ENCODE measurements at places on chromosomes 16 and 17.
A peak's percentile ranks its signal among the peaks of the same experiment; 100 is the strongest.

- no peak for DNase-seq
These were observed 239.4 kb downstream of the MRTFB start for GRCh38 chr16:14310519-14310991.

DNA sequence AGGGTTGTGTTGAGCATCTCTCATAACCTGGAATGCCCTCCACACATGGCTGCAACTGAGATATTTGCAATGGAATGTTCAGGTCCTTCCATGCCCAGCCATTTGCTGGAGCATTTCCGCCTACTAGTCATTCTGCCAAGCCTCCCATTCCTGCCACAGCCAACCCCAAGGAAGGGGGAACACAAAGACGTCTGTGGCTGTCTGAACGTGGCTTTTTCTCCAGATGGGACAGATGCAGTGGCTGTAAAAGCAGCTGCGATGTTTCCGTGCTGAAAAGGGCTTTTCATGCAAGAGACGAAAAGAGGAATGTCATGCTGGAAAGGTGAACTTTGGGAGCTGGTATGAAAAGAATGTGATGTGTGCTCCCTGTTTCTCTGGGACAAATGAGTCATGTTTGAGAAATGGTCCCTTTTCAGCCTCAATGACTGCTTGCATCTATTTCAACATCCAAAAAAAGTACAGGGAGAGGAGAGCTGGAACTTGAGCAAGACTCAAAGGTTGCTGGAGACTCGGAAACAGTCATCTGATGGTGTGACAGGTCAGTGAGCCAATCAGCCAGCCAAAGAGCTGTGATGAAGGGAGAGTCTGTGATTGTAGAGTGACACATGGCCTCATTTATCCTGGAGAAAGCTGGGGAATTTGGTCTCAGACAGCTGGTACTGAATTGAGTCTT lies 208.9 kb downstream of the SHISA9 start:
- no peak for DNase-seq

DNA sequence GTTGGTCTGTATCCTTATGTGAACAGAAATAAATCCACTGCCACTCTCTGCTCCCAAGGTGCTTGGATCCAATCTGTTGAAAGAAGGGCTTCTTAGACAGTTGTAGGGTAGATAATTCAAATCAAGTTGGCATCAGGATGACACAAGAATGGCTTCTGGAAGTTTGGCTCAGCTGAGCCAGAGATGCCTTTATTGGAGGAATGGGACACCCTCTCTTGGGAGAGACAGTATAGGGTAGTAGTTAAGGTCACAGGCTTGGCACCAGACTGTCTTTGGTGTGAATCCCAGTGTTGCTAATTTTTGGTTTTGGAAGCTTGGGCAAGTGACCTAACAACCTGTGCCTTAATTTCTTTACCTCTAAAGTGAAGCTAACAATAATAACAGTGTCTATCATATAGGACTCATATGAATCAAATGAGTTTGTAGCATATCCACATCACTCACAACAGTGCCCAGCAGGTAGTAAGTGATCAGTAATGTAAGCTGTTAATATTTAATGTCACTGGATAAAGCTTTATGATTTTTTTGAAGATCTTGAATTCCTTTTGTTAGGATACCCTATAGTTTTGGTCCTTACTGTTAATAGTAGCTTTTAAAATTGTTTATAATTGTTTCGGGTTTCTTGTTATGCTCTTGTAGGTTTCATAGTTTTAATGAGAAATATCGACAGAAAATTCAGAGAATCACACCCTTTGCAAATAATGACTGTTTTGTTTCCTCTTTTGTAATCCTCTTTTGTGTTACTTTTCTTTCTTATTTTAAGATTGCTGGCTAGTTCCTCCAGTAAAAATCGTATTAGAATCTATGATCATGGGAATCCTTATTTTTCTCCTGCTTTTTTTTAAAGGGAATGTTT lies 19.1 kb downstream of the ZNRF1 start:
- no peak for DNase-seq

DNA sequence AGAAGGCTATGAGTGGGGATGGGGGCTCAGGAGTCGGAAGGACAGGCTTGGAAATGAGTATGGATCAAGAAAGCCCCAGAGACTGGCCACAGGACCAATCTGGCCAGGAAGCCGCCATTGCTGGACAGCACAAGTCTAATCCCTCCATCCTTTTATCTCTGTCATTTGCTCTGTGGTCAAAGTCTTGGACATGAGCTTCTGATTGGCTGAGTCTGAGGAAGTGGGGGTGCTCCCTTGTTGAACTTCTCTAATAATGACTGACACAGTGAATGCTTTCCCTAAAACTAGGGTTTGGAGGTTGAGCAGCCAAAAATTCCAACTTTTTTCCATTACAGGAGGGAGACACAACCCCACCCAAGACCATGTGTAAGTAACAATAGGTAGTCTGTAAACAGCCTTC lies 97.4 kb downstream of the MARF1 start:
- DNase-seq = no peak

- no peak for DNase-seq
These were observed 47.6 kb downstream of the NLRC5 start for GRCh38 chr16:57036945-57037344.

DNA sequence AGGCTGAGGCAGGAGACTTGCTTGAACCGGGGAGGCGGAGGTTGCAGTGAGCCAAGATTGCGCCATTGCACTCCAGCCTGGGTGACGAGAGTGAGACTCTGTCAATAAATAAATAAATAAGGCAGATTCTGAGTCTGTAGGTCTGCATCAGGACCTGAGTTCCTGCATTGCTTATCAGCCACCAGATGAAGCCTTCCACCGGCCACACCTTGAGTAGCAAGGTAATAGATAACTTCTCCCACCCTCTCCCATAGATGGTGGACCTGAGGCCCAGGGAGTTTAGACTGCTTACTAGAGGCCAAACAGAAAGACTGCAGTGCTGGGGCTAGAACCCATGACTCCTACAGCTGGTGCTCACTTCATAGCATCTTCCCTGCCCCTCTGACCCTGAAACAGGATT lies 22.1 kb downstream of the ZP2 start:
- no peak for DNase-seq

DNA sequence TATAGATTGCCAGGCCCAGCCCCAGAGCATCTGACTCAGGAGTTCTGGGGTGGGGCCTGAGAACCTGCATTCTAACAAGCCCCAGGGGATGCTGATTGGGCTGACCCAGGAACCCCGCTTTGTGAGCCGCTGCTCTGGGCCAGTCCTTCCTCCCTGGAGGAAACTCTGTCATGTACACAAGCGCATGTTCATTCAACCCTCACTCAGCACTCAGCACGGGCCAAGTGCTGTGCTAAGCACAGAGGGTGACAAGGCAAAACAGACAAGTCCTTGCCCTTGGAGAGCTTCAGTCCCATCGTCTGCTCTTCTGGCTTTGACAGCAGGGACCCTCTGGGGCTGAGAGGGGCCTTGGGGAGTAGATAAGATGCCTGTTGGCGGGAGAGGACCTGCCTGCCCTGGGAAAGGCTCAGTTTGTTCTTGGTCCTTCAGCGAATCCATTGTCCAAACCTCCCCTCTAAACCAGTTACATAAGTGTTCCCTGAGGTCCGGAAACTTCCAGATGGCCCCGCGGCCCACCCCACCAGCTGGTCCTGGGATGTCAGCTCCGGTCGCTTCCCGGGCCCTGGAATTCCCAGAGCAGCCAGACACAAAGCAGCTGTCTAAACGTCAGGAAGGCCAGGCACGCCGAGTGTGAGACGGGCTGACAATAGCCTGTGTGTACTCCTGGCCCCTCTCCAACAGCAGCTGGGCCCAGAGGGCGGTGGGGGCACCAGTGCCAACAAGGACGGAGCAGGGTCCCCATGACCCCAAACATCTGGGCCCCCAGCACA lies 88.8 kb downstream of the ZDHHC7 start:
- DNase-seq = peak; percentile 64

- no peak for DNase-seq
These were observed 241.0 kb downstream of the XYLT1 start for GRCh38 chr16:17229766-17230165.

DNA sequence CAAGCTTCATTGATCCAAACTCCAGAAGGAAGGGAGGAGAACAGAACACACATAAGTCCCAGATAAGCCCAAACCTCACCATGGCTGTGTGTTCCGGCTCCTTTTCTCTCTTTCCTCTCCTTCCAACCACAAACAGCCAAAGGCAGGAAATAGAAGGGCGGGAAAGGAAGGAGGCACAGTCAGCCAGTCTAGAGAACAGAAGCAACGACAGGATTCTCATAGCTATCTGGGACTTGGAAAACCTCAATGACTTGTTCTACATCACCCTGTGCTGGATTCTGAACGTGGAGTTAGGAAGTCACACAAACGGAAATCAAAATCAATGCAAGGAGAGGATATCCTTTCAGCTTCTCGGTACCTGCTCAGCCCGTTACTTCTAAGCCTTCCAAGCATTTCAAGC lies 9.0 kb downstream of the CRK start:
- peak; percentile 82 for DNase-seq

- peak; percentile 69 for DNase-seq
These were observed 204.9 kb downstream of the PRKCA start for GRCh38 chr17:66507103-66507923.

- peak; percentile 77 for DNase-seq
These were observed 31.3 kb downstream of the ZCCHC14 start for GRCh38 chr16:87461466-87461991.

DNA sequence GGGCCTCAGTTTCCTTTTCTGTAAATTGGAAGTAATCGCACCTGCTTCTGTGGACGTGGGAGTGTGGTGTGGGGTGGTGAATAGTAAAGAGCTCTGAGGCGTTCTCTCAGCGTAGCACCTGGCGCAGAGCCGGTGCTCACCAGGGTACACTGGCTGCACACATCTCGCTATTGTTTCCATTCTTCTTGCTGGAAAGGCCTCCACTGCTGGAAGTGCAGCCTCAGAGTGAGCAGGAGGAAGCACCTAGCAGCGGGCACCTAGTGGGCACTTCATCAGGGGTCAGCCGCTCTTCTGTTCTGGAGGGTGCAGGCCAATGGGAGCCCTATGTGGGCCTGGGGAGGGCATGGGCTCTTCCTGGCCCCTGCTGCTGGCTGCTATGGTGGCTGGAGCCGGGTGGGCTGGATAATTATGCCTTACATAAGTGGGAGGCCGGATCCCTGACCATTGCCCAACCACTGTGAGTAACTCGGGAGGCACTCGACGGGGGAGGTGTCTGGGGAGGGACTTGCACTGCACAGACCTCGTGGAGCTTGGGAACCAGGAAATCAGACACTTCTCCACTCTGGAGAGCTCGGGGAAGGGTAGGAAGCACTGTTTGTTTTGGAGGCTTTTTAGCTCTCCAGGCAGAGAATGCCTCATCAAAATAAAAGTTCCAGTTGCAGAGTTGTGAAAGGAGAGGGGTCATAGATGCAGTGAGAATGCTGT lies 1.7 kb downstream of the MAP2K3 start:
- DNase-seq = peak; percentile 94

GRCh38 chr16:3149630-3150345 lies 15.0 kb downstream of the ZNF213 start:
- DNase-seq = peak; percentile 64

GRCh38 chr16:26204138-26204537 lies 512.4 kb downstream of the HS3ST4 start:
- DNase-seq = no peak

- DNase-seq = peak; percentile 27
These were observed 100.7 kb downstream of the LYRM1 start for GRCh38 chr16:21001262-21001661.

- DNase-seq = no peak
These were observed 281.5 kb downstream of the SNX29 start for GRCh38 chr16:12257926-12258561.

- DNase-seq = no peak
These were observed 234.6 kb downstream of the MSI2 start for GRCh38 chr17:57490890-57491289.

DNA sequence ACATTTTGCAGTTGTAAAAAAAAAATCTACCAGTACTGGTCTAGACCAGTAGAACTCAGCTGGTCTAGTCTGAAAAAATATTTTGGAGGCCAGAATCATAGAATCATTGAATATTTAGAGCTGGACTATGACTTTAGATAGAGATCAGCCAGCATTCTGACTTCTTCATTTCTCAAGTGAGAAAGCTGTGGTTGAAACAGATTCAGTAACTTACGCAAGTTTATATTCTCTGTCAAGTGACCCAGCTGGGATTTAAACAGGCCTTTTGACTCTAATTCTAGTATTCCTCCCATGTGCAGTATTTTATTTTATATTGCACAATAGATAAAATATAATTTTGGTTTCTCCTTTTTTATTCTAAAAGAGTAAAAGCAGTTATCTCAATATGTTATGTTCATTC lies 4.9 kb downstream of the TNRC6A start:
- DNase-seq = no peak

DNA sequence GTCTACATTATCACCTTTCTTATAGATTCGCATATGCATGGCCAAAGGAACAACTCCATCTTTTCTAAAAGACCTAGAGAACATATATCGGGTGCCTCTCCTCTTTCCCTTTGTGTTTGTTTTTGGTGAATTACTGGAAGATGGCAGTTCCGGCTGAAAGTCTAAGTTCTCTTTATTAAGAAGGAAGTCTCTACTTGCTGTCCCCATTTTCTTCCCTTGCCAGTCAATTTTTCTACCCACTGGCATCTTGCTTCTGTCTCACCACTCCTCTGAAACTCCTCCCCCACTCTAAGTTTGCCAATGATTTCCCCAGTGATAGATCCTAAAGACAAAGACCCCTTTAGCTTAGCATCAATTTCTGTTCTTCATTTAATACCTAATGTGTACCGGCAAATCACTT lies 93.9 kb upstream of the CORO6 start:
- no peak for DNase-seq

- DNase-seq = no peak
These were observed 60.2 kb upstream of the ARHGAP44 start for GRCh38 chr17:12729086-12729485.

DNA sequence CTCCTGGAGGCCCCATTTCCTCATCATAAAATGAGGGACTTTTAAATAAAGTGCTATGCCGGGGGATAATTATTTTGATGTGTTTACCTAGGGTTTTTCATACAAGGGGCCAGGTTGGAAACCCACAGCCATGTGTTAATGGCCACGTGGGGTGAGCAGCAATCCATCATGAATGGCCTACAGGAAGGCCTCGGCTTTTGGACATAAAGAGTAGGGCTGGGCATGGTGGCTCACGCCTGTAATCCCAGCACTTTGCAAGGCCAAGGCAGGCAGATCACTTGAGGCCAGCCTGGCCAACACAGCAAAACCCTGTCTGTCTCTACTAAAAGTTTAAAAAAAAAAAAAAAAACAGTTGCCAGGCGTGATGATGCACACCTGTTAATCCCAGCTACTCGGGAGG lies 40.3 kb downstream of the MEAK7 start:
- no peak for DNase-seq

GRCh38 chr17:76273445-76274111 lies 8.4 kb downstream of the UBALD2 start:
- no peak for DNase-seq

DNA sequence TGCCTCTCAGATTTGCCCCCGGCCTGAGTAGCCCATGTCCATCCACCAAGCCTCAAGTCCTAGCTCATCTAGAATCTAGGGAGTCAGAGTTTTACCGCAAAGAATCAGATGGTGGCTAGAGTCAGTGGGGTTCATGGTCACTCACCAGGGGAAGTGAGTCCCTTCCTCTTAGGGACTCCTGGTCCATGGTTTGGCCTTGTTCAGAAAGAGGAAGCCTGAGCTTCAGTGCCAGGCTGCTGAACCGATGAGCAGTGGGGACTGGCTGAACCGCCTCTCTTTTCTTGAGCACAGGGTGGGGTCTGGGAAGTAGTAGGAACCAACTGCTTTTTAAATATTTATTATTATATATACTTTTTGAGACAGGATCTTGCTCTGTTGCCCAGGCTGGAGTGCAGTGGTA lies 160.3 kb downstream of the NTN1 start:
- no peak for DNase-seq

Data from endothelial cell of umbilical vein (primary cell).